ENCODE measurements at places on chromosomes 4 and X.

GRCh38 chr4:117156806-117157205 lies 71.4 kb upstream of the TRAM1L1 start:
- DNase-seq: peak; percentile 81

- DNase-seq: peak; percentile 51
Observed at GRCh38 chr4:153222707-153223426, 18.6 kb downstream of the TRIM2 start.

GRCh38 chr4:113057891-113058290 lies 8.4 kb downstream of the ANK2 start:
- no peak for DNase-seq

DNA sequence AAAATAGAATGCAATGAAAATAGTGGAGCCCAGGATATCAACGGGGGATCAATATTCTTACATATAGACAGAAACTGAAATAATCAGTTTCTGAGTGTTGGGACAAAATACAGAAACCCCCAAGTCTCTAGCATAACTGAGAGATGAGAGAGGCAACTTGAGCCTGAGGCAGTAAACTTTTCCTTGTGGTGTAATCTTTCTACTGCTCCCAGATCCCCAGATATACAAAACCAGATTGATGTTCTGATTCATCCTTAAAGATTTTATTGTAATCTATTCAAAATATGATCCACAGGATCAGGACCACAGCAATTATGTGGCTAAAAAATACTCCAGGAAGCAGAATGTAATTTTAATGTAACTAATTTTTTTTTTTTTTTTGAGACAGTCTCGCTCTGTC lies 2282.6 kb downstream of the ARAP2 start:
- DNase-seq: no peak

- DNase-seq: peak; percentile 87
Observed at GRCh38 chr4:79864500-79865200, 208.4 kb downstream of the ANTXR2 start.

- DNase-seq: no peak
Observed at GRCh38 chr4:57137261-57137660, 27.1 kb upstream of the IGFBP7 start.

DNA sequence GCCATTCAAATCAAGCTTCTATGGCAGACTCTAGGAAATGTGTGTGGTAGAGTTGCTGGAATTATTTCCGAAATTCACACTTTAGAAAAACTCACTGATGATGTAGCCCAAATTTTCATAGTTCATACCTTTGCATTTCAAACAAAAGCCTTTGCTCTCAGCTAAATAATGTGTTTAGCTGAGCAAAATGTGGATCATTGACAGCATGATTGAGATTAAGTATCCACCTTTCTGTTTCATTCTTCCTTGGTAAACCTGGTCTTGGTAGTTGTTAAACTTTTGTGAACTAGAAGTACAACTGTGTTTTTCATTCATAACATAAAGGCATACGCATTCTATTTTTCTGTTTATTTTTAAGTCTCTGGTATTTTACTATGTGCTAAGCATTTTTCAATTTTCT lies 7.2 kb downstream of the PCDH7 start:
- no peak for DNase-seq

GRCh38 chr4:53775381-53775780 lies 184.1 kb upstream of the LNX1 start:
- DNase-seq: no peak

DNA sequence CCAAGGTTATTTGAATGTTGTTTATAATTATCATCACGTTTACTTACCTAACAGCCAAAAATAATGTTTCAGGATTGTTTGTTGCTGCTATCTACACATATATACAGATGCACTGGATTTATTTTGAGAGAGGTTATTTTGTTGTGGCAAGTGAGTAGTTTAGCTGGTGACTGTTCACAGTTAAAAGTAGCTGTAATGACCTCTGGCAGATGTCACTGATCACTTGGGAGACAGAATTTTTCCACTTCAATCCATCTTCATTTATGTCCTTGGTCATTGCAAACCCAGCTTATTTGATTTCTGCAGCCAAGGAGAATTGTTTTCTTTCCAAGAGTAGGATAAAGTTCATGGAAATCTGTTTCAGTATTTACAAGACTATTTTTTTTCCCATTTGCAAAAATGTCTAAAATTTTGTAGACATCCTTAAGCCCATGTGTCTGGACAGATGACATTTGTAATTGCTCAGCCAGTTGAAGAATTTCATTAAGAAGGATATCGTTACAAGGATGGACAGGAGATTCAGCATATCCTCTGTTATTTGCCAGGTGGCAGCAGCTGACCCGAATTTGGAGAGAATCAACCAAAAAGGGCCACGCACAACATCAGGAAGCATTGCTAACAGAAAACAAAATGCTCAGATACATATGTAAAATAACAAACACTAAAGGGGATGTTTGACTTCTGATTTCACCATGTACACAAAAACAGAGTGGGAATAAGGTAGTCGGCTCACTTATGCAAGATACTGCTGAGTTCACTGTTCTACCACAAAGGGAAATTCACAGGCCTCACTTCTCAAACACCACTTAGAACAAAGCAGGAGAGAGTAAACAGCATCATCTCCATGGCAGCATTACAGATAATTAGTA lies 64.5 kb downstream of the GPRIN3 start:
- peak; percentile 11 for DNase-seq

DNA sequence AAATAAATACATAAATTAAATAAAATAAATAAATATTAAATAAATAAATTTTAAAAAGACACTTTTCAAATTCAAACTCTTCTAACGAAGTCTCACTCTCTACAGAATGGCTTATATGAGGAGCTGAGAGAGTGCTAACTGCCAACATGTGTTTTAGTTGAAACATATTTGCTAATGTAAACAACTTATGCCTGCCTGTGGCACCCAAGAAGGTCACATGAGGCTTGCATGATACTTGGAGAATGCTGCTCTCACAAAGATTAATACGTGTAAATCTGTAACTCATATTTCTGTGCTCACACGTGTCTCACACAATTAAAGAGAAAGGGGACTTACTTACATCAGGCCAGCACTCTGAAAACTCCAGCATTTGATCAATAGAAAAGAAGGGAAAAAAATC lies 43.2 kb upstream of the PITX2 start:
- no peak for DNase-seq

GRCh38 chr4:138408758-138409157 lies 166.6 kb upstream of the SLC7A11 start:
- no peak for DNase-seq

- peak; percentile 58 for DNase-seq
Observed at GRCh38 chr4:152946446-152946845, 10.3 kb downstream of the FHDC1 start.

GRCh38 chrX:10015723-10016518 lies 48.8 kb downstream of the CLDN34 start:
- peak; percentile 54 for DNase-seq

GRCh38 chr4:149047368-149047767 lies 605.2 kb upstream of the NR3C2 start:
- DNase-seq: no peak

DNA sequence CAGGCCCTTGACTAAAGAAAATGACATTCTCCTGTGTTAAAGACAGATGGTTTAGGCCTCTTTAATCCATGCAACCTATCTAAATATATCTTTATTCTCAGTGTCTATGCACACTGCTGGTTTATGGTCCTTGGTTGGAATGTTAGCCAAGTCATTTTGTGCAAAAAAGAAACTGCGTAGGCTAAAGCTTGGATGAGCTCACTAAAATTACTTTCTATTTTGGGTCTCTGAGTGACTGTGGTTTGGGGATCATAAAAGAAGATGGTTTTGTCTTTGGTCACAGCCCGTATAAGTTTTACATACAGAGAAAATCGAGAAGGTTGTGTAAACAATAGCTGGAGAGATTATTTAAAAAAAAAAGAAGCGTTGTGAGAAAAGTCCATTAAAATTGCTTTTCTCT lies 443.6 kb downstream of the UBE2NL start:
- DNase-seq: no peak

DNA sequence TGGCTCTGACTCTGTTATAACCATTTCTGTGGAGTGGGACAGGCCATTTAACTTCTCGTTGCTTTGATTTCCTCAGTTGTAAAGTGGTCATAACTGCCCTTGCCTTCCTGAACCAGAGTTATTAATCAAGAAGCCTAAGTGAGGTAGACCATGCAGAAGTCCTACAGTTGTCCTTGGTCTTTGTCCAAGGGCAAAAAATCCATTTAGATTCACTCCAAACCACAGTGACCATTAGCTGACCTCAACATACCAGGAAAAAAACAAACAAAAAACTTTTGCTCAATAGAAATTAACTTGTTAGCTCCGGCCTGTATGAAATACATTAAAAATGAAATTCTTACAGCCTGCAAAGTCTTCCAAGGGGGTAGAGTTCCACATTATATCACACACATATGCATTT lies 52.7 kb downstream of the TBC1D9 start:
- DNase-seq: no peak

DNA sequence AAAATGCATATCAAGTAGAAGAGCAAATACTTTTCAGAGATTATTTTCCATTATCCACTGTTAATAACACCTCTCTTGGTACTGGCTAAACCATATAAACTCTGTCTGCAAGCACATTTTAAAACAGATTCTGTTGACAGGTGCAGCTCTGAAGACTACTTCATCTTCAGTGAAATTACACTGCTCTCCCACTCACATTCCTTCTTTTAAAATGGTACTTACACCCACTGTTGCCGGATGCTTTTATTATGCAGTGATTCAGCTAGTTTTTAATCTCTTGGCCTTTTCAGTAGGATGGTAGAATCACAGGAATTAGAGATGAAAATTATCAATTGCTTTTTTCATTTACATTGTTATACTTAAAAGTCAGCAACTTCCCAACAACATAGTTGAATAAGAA lies 381.6 kb downstream of the GASK1B start:
- DNase-seq: no peak

GRCh38 chr4:2812612-2813354 lies 19.9 kb downstream of the SH3BP2 start:
- no peak for DNase-seq

DNA sequence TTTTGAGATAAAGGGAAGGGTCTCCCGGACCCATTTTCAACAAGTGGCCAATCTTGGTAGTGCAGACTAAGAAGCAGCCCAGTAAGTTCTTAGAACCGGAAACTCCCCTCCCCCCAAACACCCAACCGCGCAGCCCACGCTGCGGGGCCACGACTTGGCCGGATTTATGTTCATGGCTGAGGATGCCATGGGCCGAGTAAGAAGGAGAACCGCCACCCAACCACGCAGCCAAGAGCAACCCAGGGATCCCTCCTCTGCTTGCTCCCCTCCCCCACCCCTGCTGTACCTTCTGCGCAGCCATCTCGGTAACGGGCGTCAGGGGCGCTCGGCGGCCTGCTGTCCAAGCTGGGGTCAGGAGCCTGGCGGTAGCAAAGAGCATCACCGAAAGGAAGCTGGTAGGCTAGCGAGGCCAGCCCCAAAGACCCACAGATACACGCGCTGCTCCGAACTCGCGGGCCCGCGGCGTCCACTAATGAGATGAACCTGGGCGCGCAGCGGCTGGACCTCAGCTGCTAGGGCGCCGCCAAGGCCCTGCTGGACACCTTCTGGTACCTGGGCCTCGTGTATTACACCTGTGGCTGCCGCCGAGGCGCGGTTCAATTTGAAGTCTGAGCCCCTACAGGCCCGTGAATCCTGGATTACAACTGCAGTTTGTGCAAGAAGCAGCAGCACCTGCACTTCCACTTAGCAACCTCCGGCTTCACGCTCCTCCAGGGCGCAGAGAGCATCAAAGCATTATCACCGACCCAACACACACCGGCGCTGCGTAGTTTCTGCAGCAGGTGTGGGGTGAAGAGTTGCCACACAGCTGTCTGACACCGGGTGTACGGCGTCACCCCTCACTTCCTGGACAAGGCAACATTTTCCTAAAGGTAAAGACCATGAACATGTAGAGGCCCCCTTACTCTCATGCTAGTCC lies 63.4 kb downstream of the NUDT10 start:
- peak; percentile 39 for DNase-seq

- peak; percentile 56 for DNase-seq
Observed at GRCh38 chr4:15654593-15655222, 449 bp downstream of the FBXL5 start.

DNA sequence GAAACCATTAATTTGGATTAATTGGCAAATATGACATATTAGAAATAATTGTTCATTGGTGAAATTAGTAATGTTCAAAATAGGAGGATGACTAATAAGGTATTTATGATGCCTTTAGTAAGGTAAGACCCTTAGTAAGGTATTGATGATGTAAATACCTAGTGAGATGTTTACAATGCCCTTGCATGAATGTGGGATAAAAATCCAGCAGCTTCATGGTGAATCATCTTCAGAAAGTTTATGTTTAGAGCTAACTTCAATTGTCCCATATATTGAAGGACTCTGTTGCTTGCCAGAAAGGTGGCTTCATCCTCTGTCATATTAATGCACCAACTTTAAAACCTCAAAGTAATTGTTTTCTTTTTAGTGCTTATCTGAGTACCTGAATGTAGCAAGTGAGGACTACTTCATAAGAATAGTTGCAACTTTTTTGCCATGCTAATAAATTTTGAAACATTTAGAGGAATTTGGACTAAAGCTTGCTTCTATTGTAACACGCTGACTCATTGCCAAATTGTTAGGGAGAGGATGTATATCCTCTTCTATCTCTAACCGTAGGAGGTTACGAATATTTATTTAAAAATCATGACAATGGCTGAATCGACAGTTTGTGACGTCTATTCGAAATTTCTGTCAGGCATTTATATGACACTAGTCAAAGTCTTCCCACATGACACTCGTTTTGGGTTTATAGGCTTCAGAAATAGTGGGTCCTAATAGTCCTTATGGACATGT lies 174.1 kb upstream of the HS3ST1 start:
- DNase-seq: no peak

DNA sequence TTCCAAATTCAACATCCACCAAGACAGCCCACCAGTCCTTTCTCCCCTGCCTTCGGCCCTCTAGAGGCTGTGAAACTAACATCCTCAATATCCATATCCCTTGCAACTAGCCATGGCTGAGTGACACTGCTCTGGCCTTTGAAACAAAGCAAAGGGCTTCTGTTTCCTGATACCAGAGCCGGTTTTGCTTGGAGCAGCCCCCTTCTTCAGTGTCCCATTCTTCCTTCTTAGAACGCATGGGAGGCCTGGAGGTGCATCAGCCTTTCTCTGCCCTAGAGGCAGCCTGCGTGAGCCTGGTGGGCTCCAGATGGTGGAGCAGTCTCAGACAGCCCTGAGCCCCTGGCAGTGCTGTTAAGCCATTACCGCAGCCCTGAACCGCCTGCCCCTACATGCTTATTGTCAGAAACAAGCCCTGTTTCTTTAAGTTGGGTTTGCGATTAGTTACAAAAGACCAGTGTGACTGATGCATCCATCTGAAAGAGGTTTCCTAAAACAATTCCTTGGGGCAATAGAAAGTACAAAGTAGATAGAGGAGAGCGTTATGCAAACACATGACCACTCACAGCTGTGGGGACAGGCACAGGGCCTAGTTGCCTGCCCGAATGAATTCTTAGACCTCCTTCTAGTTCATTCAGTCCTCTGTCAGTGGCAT lies 74.1 kb downstream of the EVC start:
- DNase-seq: peak; percentile 64

DNA sequence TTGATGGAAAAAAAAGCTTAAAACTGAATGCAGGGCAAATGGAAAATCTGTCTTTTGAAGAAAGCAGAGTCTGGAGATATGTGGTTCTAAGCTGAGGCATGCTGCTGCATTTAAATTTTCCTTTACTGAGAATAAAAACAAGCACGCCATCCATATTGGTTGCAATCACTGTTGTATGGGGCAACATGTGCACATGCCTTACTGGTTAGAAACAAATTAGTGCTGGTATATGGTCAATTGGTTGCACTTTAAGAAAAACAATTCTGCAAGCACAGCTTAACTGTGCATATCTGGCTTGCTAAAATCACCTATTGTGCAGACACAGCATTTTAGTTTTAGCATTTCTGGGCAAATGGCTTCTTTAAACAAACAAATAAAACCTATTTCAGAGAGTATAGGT lies 239.1 kb downstream of the NDST4 start:
- DNase-seq: no peak
